ENCODE measurements at places on chromosomes 3 and 15. TPM values are rescaled to one million over a fixed set of nuclear protein-coding genes. Genes with fewer than 3 reads are reported as not detected.

Gene ITGA11
- total RNA-seq, result 1.0 TPM

Gene DPPA2
- total RNA-seq, result not detected

Gene TMC3
- not detected for total RNA-seq

Gene ERICH6
- not detected for total RNA-seq

Gene ADAMTS17
- 0.30 TPM for total RNA-seq

Gene CEP63
- total RNA-seq, result 17.4 TPM

Gene FHIT
- 0.50 TPM for total RNA-seq

Gene KIF15
- 15.5 TPM for total RNA-seq

Gene SUMF1
- 49.2 TPM for total RNA-seq

Measured in bronchus fibroblast of lung (primary cell).